Stimulated activated CD4-positive, alpha-beta T cell treated with anti-CD3 and anti-CD28 coated beads, Interleukin-12 subunit alpha, Interleukin-12 subunit beta, amount 100 ng/mL, for 24 hours (primary cell): ENCODE measurements at places on chromosomes 1 and 21.

- DNase-seq: no peak
Observed at GRCh38 chr1:6180268-6180706, at the start of gene CHD5. TSS of gene CHD5 (minus strand) at chr1:6180321. CDS start at chr1:6180023, 298 bp downstream.

DNA sequence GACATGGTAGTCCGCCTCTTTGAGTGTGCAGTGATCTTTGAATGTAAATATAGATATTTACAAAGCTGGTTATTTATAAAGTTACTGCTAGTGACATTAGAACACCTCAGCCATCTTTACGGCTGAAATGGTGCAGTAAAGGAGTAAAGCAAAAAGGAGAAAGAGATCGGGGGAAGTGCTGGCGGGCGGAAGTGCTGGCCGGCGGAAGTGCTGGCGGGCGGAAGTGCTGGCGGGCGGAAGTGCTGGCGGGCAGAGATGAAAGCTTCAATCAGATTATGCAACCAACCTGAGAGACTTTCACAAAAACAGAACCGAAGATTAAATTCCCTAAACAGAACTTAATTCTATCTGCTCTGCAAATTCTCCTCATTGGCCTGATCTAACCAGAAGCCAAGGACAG lies 1.4 kb upstream of the OR14A16 start:
- no peak for DNase-seq

DNA sequence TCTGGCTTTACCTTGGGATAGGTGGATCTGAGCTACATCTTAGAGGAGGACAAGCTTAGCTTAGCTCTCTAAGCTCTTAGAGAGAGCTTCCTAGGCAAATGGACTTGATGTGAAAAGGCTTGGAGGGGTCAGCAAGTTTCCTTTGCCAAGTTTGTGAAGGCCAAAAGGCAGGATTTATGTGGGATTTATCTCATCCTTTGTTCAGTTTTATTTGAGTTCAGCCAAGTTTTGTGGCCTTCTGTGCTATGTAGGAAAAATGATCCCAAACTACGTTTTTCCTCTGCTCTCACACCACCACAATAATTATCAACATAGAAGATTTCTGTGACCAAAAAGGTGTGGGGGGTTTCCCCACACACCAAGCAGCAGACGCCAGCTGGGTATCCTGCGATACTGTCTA lies 26.0 kb upstream of the RNF11 start:
- DNase-seq: no peak

GRCh38 chr21:42413500-42413899 lies 9.8 kb downstream of the UBASH3A start:
- DNase-seq: no peak

GRCh38 chr1:36027766-36028165 lies 56.1 kb upstream of the TEKT2 start:
- DNase-seq: no peak

GRCh38 chr1:41870076-41870562 lies 48.6 kb downstream of the HIVEP3 start:
- no peak for DNase-seq

DNA sequence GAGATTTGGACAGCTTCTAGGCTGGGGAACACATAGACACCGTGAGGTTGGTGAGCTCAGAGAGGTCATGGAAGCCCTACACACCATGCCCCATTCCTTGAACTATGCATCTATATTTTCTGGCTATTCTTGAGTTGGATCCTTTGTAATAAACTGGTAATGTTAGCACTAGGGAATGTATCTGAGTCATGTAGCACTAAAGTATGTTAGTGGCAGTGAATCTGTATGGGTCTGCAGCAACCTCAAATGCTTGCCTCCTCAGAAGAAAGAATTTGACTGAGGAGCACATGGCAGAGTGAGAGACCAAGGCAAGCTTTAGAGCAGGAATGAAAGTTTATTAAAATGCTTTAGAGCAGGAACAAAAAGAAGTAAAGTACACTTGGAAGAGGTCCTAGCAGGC lies 43.7 kb upstream of the LRRC7 start:
- DNase-seq: no peak

DNA sequence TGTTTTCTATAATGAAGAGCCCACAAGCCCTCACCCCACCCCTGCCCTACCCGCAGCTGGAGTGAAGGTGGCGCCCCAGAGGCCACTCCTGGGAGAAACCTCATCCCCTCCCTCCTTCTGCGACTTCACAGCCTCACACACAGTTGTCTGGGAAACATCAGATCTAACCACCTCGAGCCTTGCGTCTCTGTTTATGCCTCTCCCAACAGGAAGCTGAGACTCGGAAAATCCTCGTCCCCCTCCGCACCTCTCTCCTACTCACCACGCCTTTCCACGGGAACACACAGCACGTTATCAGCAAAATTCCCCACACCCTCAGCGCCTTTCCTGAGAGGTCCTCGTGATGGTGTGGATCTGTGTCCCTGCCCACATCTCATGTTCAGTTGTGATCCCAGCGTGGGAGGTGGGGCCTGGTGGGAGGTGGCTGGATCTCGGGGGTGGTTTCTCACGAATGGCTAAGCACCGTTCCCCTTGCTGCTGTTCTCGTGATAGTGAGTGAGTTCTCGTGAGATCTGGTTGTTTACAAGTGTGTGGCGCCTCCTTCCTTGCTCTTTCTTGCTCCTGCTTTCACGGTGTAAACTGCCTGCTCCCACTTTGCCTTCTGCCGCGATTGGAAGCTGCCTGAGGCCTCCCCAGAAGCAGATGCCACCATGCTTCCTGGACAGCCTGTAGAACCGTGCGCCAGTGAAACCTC lies 190.6 kb downstream of the KIF26B start:
- no peak for DNase-seq

- no peak for DNase-seq
Observed at GRCh38 chr1:234583755-234584419, 26.1 kb downstream of the IRF2BP2 start.
